ENCODE measurements at places on chromosomes 4 and X.

DNA sequence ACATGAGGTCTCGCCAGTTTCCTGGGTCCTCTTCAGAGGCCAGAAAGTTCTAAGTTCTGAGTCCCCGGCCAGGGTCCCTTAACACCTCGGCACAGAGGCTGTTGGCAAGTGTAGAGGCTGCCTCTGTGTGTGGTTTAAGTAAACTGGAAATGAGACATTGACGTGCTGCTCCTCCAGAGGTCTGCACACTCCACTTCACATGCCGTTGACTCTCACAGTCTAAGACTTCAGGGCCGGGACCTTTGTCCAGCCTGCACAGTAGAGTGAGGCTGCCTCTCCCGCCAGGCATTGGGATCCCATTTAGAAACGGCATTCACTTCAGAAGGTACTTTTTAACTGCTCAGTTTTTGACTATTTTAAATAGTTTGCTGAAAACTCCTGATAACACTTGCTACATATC is 10.6 kb upstream of the TADA2B start:
- no peak for DNase-seq

DNA sequence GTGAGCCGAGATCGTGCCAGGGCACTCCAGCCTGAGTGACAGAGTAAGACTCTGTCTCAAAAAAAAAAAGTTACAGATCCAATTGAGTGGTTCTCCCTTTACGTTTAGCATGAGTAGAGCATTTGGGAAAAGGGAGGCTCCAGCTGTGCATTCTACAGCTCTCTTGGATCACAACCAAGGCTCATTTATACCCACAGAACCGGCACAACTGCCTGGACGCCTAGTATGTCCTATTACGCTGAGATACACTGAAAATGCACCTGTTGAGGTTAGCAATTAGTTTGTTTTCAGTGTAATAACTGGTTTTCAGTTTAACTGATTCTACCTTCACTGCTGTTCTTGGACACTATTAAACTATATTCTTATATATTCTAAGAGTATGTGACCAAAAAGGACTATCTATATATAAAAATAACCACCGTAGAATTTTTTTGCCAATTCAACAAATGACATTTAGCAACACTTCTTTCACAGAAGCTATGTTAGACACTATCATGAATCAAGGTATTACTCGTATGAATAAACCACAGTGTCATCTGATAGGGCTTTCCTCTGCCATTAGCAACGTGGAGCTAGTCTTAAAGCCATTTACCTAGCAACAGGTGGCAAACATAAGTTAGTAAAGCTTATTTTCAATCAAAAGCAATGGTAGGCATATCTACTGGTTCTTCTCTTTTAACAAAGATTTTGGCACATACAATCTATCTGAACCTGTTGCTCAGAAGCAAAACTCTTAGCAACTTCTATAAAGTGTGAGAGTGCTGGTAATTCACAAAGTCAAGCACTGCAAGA is 3.6 kb downstream of the OTUD4 start:
- no peak for DNase-seq

DNA sequence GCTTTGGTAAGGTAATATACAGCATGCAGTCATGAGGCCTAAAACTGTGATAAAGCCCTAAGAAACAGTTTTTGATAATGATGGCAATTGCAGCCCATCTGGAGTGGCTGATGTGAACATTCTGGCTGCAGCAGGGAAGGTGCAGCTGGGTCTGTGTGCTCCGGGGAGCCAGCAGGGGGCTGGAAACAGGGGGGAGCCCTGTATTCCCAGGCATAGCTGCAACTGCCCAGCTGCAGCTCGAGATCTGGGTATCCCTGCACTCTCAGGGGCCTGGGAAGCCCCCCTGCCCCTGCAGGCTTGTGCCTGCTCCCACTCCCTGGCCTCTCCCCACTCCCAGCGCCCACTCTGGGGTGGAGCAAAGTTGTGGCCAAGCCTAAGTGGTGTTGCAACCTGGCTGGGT is 95.6 kb downstream of the RRAGB start:
- DNase-seq = no peak

GRCh38 chr4:151049430-151049884 is 34.4 kb upstream of the LRBA start:
- DNase-seq = no peak

DNA sequence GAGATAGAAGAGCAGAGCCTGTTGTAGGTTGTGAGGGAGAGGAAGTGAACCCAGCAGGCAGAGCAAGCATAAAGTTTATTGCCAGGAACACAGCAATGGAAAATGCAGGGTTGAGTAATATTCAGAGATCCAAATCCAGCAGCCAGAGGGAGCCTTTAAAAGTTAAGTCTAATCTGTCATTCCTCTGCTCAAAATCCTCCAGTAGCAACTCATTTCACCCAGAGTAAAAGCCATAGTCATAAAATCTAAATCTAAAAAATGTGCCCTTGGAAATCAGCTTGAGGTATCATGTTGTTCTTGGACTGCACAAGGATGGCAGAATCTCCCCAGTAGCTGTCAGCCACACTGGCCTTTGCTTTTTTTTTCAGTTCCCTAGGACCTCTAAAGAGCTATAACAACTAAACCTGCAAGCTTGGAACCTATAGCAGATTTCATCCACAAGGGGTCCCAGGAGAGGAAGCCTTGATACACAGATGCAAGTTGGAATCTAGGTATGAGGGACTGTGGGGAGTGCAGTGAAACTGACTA is 62.9 kb upstream of the FRAS1 start:
- no peak for DNase-seq
